ENCODE measurements at places on chromosomes 6 and 20.

DNA sequence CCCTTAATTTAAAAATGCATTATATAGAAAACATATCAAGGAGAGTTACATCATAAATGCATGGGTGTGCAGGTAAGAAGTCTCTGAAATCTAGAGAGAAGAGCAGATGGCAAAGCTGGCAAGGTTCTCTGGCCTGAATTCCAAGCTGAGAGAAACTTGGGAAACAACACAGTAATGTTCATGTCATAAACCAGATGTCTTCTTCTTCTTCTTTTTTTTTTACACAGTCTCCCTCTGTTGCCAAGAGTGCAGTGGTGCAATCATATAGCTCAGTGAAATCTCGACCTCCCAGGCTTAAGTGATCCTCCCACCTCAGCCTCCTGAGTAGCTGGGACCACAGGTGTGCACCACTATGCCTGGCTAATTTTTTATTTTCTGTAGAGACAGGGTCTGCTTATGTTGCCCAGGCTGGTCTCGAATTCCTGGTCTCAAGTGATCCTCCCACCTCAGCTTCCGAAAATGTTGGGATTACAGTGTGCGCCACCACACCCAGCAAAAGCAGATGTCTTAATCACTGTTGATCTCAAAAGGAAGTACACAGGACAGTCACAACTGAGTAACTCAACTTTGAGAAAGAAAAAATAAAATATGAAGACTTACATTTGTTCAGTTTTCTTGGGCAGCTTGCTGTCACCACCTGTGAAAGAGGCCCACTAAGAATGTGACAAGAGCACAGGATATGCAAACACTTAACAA, 77.3 kb downstream of the DNAAF9 start:
- DNase-seq, result no peak

DNA sequence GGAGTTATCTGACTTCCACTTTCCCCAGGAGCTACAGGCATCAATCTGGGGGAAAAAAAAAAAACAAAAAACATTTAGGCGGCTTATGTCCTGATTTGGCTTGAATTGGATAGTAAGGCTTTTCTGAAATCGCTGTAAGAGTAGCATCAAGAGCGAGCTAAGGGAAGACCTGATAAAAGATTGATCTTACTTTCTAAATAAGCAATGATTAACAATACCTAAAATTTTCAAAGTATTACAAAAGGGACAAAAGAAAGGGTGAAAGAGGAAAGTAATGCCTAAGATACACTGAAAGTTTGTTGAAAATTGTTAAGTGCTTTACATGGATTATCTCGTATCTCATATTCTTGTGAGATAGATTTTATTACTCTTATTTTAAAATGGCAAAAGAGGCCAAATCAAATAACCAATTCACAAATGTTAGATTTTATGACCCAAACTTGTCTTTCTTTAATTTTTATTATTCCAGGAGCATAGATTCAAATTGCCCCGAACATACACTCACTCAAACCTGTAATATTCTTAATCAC, 106.4 kb upstream of the PRSS16 start:
- DNase-seq, result no peak

- no peak for DNase-seq
Measured at GRCh38 chr6:135887069-135887468, 35.6 kb downstream of the PDE7B start.

DNA sequence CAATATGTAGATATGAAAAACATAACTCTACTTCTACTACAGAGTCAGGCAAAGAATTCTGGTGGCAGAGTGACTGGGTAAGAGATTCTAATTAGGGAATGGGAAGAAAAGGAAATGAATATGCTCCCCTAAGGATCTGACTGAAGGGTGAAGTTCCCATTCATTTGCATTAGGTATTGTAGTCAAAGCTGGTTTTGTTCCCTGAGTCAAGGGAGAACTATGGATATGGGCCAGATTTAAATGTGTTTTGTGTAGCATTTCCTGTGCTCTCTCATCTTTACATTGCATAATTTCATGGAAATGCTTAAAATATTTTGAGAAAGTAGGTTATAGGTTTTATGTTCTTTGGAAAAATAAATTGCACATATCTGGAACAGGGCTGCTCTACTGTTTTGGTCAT, 299.7 kb downstream of the BTBD3 start:
- no peak for DNase-seq

- no peak for DNase-seq
Measured at GRCh38 chr6:143505537-143505936, 6.0 kb downstream of the FUCA2 start.

DNA sequence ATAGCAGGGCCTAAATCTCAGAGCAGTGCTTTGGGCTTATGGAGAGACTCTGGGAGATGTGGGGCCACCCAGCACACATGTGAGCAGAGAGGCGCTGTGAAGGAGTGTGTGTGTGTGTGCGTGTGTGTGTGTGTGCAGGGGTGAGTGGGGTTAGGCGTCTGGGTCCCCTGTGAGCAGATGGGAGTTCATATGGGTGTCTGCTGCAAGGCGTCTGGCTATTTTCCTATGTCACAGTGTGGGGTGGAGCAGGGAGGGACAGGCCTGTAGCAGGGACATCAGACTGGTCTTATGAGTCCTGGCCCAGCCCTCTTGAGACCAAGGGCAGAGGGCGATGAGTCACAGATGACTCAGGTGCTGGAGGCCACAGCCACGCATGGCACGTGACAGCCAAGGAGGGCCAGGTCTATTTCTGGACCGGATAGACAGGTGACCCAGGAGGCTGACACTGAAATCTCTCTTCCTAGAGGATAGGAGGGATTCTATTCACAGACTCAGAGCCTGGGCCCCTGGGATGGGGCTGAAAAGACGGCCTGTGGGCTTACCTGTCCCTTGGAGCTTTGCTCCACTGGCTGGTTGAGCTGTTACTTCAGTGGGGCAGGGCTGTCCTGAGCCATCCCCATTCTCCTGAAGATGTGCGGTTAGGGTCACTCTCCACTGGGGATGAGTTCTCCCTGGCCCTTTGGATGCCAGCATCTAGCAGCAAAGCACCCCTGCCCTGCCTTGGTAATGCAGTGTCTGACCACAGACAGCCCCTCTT, 28.9 kb downstream of the VEGFA start:
- no peak for DNase-seq
